NCI-H446 treated with DMSO at 0.1 percent for 48 hours (cell line): ENCODE measurements at places on chromosomes 4 and X.

GRCh38 chr4:38804654-38805295, at the start of gene TLR1:
TLR1 (minus strand) TSS chr4:38804791; CDS start chr4:38798831, 5,960 bp downstream.
- no peak for DNase-seq

DNA sequence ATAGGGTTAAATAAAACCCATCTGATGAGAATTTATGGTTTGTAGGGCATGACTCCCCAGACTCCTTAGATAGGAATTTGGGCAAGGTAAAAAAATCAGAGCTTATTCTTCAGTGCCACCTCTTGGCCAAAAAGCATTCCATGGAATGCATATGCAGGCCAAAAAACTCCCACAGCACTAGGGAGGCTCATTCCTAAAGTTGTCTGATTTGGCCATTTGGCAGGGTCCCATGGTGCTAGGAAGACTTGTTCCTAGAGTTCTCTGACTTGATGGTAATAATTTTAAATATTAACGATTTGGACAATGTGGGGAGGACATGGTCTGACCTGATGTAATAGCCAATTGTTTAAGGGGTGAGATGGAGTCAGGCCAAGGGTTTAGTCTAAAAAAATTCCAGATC, 93.0 kb downstream of the SPIN4 start:
- DNase-seq: no peak

DNA sequence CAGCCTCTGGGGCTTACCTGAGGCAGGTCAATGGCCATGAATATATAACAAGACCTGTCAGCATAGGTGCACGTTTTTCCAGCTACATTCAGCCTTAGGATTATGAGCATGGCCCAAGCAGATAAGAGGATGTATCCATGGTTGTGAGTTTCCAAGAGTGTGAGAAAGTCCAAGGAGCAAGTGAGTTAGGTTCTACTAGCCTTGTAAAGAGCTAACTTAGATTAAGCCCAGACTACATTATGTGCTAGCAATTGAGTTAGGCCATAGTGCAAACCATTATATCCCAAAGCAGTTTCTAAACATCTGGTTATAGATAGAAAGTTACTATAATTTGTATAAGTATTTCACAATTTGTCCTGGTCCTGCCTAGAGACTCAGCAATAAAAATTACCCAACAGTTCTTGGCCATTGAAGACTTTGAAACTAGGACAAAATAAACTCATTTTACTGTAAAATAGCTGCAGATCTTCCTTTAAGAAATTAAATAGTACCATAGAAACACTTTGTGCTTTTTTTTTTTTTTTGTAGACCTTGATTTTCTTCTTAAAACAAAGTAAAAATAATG, 312.0 kb downstream of the CAMK2D start:
- DNase-seq: no peak

DNA sequence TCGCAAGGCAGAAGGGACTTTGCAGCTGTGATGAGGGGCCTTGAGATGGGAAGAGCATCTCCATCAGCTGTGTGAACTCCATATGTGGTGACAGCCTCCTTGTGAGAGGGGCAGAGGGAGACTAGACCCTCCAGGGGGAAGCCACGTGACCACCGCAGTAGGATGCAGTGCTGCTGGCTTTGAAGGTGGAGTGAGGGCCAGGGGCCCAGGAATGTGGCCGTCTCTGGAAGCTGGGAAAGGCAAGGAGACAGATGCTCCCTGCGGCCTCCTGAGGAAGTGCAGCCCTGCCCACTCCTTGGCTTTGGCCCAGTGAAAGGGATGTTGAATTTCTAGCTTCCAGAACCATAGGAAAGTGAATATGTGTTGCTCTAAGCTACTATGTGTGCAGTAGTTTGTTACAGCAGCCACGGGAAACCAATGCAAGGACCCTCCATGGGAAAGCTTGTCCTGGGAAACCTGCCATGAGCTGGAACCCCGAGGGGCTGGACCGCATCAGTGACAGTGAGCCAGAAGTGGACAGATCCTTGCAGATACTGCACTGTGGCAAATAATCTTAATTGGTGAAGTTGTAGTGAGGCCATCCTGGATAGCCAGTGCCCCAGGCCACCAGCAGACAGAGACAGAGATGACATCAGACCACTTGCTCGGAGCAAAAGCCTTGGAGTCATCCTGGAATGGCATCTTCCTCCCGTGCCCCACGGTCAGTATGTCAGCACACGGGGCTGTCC, 35.4 kb upstream of the SORCS2 start:
- no peak for DNase-seq

- no peak for DNase-seq
Measured at GRCh38 chr4:53921856-53922255, 142.5 kb downstream of the CHIC2 start.

GRCh38 chr4:112253382-112254000, 21.9 kb downstream of the AP1AR start:
- DNase-seq: no peak

DNA sequence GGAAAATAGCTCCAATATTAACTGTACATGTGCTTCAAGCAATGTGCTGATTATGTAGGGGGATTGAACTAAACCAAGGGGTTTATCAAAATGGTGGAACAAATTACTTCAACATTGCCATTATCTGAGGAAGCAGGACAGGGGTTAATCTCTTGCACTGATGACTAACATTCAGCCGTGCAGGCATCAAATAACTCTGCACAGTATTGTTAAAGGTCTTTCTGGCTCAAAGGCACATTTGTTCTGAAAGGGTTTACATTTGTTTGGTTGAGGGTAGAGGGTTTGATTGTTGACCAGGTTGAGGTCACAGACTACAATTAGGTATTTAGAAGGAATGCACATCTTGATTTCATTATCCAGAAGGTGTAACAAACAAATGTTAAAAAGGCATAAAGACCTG, 32.2 kb upstream of the CCSER1 start:
- DNase-seq: no peak

GRCh38 chr4:138919094-138919936, 96.3 kb upstream of the NOCT start:
- DNase-seq: no peak

DNA sequence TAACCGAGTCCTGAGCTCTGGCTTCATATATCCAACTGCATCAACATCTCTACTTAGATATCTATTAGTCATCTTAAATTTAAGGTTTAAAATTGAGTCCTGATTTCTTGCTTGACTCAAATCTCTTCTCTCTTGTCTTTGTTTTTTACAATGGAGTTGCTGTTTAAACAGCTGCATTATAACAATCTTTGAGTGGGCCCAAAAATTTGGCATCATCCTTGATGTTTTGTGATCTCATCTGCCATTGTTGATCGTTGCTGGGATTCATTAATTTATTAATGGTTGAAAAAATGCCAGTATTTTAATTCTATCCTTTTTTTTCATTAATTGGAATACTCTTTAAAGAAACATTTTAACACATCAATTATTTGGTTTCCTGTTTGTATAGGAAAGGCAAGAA, 82.2 kb downstream of the STIM2 start:
- DNase-seq: no peak

- DNase-seq: no peak
Measured at GRCh38 chr4:71062436-71062835, 69.0 kb downstream of the DCK start.

- DNase-seq: no peak
Measured at GRCh38 chr4:38820329-38821061, 15.9 kb upstream of the TLR1 start.

GRCh38 chrX:97328853-97329390, 445.2 kb downstream of the RPA4 start:
- DNase-seq: no peak

- no peak for DNase-seq
Measured at GRCh38 chr4:6873792-6874461, 35.7 kb upstream of the TBC1D14 start.

DNA sequence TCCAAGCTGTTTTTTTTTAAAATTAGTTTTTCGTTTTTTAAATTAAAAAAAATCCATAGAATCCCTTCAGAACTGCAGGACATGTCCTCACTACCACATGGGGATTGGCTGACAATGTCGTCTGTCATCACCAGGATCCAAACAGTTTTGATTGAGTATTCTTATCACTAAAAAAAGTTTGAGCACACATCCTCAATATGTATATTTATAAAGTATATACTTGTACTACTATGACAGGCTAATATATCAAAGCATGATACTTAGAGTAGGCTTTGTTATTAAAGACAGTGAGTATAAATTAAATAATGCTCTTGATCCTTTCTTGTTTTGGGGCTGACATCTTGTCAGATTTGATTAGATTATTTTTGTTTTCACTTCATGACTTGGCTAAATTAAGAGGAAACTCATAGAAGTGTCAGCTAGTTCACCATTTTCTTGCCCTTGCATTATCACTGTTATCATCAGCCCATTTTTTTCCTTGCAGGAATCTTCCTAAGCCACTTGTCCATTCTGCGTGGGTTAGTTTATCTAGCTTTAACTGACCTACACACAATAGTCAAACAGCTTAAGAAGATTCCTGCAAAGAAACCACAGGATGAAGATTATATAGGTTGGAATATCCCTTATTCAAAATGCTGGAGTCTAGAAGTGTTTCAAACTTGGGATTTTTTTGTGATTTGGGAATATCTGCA, 92.8 kb downstream of the AMMECR1 start:
- DNase-seq: no peak

DNA sequence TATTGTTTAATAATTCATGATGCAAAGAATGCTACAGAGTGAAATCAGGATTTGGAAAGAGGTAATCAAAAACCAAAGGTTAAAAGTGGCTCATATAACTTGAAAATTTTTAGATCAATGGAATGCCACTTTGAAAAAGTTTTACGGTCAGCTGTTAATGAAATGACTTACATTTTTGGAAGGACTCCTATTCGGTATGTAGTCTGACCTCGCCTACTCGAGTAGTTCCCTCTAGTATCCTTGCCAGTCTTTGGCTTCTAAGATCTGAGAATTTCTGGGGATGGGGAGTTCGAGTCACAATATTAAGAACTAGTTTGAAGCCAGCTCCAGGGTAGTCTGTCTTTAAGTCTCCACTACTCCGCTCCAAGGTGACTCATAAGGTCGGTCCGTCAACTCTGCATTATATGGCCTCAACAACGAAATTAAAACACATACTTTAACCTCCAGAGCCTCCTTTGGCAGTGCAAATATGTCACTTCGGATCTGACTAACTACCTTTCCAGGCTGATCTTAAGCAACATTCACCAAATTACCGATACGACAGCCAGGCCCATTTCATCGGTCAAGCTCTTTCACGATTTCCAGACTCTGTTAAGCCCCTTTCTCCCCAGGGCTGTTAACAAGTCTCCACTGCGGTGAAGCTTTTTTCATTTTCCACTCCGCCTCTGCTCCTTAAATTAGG, 733 bp upstream of the NAA15 start:
- no peak for DNase-seq

DNA sequence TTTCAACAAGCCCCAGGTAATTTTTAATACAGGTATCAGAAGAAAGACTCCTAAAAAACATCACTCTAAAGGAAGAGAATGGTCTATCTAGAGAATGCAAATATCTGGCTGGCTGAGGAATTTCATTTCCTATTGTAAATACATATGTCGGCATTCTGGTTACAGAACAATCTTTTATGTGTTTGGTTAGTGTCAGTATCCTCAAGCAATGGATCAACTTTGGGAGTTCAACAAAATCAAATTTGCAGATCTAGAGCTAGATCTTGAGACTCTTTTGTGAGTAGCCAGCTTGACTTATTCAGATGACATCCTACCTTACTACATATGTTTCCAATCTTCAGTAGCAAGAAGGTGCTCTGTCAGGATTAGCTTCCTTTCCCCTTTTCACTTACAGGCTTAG, 145.1 kb downstream of the BTC start:
- no peak for DNase-seq
